IPS-NIHi11 (cell line): ENCODE measurements at places on chromosomes 11 and 22.
A peak's percentile ranks its signal among the peaks of the same experiment; 100 is the strongest.

DNA sequence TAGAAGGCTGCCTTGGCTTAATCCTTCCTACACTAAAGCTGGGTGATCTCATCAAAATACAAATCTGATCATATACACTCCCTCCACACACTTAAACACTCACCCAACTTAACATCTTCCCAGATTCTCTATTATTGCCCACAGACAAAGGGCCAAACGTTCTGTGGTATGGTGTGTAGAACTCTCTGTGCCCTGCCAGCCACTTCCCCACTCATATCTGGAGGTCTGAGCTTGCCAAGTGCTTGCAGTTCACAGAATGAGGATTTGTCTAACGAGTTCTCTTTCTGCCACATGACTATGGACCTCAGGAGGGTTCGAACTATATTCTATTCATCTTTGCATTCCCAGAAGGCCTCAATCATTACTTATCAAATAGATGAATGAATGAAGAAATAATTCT lies 77.6 kb downstream of the MPPED2 start:
- no peak for DNase-seq

DNA sequence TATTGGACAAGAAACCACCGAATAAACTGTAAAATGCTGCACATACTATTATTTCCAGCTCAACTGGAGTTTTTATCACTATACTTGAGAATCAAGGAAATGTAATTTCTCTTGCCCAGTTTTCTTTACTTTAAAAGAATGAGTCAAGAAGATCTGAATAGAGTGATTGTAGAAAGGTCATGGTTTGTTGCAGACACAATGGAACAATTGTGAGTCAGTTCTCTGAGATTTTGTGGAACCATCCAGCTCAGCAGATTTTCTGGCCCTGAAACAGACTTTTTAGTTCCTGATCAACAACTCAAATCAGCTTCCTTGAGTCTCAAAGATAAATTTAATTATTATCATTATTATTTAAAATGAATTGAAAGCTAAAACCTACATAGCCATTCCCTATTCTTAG lies 1.3 kb downstream of the TCN1 start:
- no peak for DNase-seq

DNA sequence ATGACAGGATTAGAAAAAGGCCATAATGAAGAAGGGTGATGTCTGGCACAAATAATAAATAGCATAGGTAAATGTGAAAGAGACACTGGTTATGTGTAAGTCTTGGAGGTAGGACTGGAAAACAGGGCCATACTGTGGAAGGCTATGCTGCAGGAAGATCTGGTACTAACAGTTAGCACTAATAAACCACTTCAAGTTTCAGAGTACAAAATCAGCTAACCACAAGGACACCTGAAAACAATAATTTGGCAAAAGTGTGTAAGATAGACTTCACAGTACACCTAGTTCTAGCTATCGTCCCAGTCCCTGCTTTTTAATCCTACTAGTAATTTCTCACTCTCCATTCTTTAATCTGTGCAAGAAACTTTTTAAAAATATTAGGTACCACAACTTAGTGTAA lies 44.3 kb downstream of the CWF19L2 start:
- DNase-seq: no peak

GRCh38 chr11:92852229-92852628 lies 117.2 kb upstream of the MTNR1B start:
- no peak for DNase-seq

- no peak for DNase-seq
Observed at GRCh38 chr11:5489576-5490357, 1.3 kb downstream of the OR52D1 start.

GRCh38 chr22:30132290-30132996 lies 52.2 kb downstream of the HORMAD2 start:
- DNase-seq: no peak

DNA sequence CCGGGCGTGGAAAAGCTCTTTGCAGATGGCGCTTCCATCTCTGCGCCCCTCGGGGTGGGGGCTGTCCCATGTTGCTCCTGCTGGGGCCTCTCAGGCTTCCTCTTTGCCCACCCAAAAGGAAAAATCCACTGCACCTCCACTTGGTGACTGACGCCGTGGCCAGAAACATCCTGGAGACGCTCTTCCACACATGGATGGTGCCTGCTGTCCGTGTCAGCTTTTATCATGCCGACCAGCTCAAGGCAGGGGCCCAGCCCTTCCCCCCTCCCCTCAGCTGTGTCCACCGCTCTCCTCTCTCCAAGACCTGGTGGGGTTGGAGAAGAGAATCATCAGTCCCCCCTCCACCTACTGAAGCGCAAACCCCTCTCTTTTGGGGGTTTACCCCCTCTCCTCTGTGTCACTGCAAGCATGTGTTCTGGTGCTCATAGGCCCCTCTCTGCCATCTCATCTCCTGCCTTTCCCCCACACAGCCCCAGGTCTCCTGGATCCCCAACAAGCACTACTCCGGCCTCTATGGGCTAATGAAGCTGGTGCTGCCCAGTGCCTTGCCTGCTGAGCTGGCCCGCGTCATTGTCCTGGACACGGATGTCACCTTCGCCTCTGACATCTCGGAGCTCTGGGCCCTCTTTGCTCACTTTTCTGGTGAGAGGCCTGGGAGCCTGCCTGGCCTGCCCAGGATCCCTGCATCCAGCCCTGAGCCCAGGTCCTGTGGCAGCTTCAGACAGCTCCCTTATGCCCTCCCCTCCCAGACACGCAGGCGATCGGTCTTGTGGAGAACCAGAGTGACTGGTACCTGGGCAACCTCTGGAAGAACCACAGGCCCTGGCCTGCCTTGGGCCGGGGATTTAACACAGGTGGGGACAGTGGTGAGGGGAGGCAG lies 1.8 kb downstream of the LARGE2 start:
- DNase-seq: no peak

DNA sequence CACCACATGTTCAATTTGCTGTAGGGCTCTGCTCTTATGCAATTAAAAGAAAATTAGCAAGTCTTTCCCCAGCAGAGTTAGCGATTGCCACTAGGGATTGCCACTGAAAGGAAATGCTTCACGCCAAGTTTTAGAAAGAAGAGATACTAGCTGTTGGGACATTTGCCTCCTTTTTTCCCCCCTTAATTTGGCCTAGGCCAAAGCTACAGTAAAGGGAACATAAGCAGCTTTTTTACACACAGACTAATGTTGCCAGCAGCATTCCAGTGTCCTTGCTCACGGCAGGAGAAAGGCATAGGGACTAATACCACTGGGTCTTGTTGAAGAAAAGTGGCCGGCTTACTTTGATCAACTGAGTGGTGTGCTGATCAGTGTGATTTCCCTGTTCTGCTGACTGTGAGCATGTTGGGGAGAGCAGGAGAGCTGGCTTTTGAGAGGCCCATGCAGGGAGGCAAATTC lies 71.2 kb downstream of the PHF21A start:
- DNase-seq: peak; percentile 56

- DNase-seq: no peak
Observed at GRCh38 chr22:22479999-22480532, 28.5 kb downstream of the ZNF280B start.

GRCh38 chr11:93444617-93445073 lies 98.5 kb downstream of the SMCO4 start:
- peak; percentile 20 for DNase-seq

DNA sequence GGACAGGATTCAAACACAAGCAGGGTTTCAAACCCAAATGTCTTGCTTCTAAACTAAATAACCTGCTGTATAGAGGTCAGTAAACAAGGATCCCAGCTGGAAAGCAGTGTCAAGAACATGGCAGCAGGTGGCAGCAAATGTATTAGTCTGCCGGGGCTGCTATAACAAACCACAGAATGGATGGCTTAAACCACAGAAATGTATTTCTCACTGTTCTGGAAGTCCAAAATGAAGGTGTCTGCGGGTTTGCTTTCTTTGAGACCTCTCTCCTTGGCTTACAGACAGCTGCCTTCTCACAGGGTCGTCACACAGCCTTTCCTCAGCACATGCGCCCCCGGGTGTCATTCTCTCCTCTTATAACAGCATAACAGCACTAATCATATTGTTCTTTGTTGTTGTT lies 65.1 kb upstream of the LRRC55 start:
- peak; percentile 66 for DNase-seq

DNA sequence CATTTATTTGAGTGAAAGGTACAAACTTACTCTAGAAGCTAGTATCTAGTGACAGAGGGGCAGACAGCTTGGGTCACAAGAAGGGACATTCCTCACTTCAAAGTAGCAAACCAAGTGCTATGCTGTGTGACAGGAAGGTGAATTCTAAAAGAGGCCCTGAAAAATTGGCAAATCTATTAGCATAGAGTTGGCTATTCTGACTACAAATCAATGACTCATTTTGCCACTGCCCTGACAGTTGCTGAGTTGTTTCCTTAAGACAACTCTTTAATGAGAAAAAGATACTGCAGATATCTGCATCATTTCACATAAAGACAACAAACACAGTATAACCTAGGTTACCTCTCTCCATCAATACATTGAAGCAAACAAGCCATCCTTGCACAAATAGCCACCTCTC lies 524.0 kb upstream of the LRRC4C start:
- no peak for DNase-seq

- DNase-seq: no peak
Observed at GRCh38 chr11:129657866-129658525, 157.7 kb upstream of the TMEM45B start.

DNA sequence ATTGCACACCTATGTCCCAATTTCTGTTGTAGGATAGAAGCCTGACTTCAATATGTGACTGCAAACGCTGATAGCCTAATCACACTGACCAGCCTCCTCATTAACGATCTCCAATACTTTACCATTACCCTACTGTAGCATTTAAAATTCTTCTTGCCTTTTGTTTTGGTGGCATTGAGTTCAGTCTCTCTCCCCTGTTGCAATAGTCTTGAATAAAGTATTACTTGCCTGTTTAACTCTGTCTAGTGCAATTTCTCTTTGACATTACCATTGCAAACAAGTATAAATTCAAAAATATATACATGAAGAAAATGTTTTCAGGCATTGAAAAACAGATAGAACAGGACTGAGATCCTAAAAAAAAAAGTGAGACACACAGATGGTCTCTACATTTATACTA lies 649.1 kb upstream of the B3GAT1 start:
- DNase-seq: no peak

DNA sequence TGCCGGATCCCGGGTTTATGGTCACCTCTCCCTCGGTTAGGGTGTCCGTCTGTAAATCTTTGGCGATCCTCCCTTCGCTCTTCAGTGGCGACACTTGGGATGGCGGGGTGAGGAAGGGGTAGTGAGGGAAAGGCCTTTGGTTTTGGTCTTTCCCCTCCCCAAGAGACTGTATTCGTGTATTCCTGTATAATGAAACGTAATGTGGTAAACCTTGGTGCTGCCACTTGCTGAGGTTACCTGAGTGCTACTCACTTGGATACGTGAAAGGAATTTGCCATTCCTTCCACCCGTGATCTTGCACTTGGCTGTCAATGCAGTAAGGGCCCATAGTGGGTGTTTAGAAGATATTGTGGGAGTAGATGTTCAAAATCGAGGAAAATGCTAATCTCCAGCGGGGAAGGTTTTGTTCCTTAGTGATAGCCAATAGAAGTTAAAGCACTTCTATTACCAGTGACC lies 578 bp upstream of the NUP160 start:
- no peak for DNase-seq

GRCh38 chr11:69799582-69799981 lies 19.6 kb downstream of the FGF3 start:
- peak; percentile 67 for DNase-seq

DNA sequence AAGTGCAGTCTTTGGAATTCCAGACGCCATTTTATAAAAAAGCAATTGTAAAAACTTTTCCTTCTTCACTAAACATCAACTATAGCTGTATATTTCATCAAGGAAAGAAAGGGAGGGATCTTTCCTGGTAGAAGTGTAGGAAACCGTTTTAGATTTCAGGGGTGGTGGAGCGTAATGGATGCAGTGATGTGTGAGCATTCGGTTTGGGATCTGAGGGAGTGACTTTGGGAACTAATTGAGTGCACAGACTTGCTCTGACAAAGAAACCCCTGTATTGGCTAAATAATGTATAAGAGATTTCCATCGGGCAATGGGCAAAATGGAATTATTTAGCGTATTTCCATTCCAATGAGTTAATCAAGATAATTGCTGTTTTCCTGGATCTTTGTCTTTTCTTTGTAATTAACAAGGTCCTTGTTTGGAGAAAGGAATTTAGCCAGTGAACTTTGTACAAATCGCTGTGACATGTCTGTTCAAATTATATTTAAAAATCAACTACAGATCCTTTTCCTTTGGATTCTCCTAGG lies 125.0 kb upstream of the NARS2 start:
- no peak for DNase-seq

DNA sequence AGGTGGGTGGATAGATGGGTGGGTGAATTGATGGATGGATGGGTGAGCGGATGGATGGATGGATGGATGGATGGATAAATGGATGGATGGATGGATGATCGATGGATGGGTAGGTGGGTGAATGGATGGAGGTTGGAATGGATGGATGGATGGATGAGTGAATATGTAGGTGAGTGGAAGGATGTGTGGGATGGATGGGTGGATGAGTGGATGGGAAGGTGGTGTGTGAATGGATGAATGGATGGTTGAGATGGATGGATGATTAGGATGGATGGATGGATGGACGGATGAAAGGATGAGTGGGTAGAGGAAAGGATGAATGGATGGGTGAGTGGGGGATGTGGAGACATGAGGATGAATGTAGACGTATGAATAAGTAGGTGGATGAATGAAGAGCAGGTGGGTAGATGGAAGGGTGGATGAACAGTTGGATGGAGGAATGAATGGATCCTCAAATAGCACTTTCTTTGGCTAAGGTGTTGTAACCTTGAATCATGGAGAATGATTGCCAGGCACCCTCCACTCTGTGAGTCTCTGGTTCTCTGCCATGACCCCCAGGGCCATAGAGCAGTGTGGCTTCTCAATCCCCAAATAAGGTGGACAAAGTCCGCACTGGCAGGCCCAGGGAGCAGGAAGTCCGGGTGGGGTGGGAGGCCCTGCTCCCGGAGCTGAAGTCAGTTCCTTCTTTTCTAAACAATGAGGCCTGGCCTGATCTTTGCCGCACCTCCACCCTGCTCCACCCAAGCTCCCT lies 36.9 kb downstream of the IGF2 start:
- DNase-seq: no peak

- no peak for DNase-seq
Observed at GRCh38 chr22:25461301-25461700, 103.2 kb upstream of the GRK3 start.

- peak; percentile 91 for DNase-seq
Observed at GRCh38 chr11:78417888-78418583, 416 bp upstream of the GAB2 start.

DNA sequence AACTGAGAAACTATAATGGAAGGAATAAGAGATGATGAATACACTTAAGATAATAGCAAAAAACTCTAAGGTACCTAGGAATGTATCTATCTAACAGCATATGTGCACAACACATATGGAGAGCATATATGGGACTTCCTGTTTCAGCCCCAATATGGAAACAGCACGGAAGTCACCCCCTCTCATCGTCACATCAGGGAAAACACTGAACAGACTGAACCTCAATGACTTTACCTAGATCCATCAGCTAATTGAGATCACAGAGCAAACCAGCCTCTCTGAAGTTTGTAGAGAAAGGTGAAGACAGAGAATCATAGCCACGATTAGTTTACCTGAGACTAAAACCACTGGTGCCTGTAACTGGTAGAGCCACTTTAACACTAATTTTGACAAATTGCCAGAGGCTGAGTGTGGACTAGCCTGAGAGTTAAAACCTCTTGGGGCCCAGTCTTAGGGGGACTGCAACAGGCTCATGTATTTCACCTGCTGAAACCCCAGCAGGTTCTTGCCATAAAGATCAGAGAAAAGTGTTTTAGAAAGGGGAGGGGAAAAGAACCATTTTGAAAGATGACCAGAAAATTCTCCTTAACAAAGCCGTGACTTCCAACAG lies 722.6 kb downstream of the TBC1D22A start:
- no peak for DNase-seq
